AG09309 (cell line): ENCODE measurements at places on chromosomes 16 and 17.

DNA sequence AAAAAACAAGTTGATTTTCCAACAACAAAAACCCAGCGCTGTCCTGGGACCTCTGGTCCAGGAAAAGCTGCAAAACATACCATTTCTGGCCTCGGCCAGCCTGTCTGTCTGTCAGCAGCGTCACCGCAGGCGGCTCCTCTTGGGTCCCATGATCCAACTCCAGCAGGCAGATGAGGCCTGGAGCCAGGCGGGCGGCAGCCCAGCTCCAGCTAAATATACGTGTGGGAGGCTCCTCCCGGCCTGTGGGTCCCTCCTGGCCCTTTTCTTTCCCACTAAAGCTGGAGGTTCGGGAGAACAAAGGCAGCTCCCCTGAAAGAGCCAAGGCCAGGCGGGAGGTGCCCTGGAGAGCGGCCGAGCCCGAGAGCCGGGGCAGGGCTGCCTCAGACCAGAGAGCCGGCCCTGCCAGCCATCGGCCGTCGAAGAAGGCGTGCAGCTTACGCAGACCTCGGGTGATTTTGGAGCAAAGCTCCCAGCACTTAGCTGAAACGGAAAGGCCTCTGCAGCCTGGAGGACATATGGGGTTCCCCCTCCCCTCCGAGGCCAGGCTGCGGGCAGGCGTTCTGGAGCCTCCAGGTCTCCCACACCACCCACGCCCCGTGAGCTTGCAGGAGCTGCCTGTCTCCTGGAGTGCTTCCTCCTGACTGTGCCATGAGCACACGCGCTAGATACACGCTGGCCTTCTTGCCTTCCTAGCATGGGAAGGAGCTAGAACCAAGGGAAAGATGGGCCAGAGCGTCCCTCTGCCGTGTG, 19.9 kb upstream of the JPH3 start:
- peak; percentile 35 for DNase-seq

GRCh38 chr17:1709971-1710806, at the start of gene TLCD2:
TLCD2 (minus strand) TSS chr17:1710377; CDS start chr17:1710242, 135 bp downstream.
- DNase-seq: peak; percentile 18

- no peak for DNase-seq
Observed at GRCh38 chr17:63842173-63842539, 329 bp downstream of the SMARCD2 start.

DNA sequence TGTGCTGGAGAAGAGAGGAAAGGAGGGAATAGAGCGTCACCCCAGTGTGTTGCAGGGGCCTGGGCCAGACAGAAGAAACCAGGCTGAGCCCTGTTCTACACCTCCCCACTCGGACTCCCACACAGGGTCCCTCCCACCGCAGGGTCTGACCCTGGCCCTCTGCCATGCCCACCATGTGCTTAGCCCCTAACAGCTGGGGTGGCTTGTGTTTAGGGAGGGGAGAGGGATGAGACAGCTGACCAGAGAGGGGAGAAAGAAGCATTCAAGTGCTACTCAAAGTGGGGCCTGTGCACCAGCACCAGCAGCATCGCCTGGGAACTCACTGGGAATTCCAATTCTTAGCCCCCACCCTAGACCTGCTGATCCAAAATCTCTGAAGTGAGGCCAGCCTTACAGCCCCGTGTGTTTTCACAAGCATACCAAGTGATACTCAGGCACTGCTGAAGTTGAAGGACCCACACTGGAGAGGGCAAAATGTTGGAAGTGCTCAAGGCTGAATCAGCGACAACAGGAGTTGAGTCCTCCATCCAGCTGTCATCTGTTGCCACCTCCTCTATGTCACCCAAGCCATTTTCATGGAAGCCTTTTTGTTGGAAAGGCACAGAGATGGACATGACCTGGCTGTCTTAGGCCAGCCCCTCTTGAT, 47.0 kb downstream of the FZD2 start:
- DNase-seq: no peak

DNA sequence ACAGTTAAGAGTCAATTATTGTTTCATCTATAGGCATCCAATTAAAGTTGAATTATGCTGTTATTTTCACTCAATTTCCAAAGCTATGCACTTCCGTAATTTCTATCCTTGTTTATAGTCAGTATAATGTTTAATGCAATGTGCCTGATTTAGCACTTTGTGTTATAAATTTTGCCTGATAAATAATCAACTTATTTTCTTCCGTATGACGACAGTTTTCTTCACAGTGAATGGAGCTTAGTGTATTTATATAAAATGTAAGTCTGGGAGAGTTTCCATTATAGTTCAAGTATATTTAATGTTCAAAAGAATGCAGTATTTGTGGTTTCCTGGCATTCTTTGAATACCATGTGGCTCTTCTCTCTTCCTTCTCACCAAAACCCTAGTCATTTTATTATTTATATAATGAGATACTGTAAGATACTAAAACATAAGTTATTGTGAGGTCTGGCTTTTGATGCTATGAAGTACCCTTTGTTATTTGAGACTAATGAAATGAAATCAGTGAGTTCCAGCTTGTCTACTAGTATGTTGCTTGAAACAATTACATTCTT, 240.6 kb downstream of the PRKCA start:
- DNase-seq: no peak

GRCh38 chr16:55016515-55016914, 85.8 kb downstream of the IRX5 start:
- no peak for DNase-seq

DNA sequence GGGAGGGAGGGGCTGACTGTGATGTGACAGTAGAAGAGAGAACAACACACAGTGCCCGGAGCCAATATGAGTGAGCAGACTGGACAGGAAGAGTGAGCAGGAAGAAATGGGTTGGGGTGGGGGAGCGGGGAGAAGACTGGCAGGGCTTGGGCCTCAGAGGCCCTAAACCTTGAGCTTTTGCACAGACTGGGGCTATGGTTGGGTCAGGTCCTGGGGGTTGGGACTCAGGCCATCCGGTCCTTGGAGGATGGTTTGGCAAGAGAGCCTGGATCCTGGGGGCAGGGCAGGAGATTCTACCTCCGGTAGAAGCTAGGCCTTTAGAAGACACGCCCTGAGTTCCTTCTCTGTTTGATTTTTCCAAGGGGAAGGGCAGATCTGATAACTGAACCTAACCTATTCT, 1.1 kb downstream of the CAMTA2 start:
- DNase-seq: no peak

DNA sequence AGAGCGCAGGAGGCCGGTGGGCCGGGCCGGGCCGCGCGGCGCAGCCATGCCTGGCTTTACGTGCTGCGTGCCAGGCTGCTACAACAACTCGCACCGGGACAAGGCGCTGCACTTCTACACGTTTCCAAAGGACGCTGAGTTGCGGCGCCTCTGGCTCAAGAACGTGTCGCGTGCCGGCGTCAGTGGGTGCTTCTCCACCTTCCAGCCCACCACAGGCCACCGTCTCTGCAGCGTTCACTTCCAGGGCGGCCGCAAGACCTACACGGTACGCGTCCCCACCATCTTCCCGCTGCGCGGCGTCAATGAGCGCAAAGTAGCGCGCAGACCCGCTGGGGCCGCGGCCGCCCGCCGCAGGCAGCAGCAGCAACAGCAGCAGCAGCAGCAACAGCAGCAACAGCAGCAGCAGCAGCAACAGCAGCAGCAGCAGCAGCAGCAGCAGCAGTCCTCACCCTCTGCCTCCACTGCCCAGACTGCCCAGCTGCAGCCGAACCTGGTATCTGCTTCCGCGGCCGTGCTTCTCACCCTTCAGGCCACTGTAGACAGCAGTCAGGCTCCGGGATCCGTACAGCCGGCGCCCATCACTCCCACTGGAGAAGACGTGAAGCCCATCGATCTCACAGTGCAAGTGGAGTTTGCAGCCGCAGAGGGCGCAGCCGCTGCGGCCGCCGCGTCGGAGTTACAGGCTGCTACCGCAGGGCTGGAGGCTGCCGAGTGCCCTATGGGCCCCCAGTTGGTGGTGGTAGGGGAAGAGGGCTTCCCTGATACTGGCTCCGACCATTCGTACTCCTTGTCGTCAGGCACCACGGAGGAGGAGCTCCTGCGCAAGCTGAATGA, 606 bp downstream of the THAP11 start:
- DNase-seq: no peak

- no peak for DNase-seq
Observed at GRCh38 chr17:42276359-42276608, at the start of gene STAT5B. STAT5B (minus strand) TSS chr17:42276391; CDS start chr17:42232127, 44,264 bp downstream.

DNA sequence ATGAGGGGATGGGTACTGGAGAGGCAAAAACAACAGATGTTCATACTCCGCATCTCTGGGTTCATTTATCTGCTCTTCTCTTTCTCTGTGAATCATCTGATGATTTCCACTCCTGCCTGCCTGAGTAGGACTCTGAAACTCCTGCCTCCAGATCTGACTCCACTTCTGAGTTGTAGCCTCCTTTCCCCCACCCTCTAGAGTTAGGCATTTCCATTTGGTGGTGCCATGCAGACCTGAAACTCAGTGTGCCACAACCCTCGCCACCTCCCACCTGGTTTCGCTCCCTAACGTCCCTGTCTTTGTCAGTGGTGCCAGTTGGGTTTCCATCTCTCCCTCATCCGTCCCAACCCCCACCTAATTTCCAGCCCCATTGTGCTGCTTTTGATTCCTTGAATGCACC, 126.2 kb downstream of the PRKCB start:
- DNase-seq: no peak

- DNase-seq: no peak
Observed at GRCh38 chr16:72788269-72788809, 259.6 kb downstream of the ZFHX3 start.

DNA sequence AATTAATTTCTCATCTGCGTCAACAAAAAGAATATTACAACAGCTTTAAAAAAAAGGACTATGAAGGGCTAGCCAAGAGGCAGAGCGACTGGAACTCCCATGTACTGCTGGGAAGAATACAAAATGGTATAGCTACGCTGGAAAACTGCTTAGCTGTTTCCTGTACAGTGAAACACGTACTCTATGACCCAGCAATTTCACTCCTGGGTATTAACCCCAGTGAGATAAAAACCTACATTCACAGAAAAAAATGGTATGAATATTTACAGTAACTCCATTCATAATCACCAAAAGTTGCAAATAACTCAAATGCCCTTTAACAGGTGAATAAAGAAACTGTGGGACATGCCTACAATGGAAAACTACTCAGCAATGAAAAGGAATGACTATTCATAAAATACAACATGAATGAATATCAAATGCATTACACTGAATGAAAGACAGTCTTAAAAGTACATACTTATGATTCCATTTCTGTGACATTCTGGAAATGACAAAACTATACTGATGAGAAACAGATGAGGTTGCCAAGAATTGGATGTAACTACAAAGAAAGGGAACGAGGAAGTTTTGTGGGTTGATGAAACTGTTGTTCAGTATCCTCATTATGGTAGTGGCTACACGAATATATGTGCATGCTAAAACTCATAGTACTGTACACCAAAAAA, 27.6 kb downstream of the CMTM4 start:
- DNase-seq: peak; percentile 48

DNA sequence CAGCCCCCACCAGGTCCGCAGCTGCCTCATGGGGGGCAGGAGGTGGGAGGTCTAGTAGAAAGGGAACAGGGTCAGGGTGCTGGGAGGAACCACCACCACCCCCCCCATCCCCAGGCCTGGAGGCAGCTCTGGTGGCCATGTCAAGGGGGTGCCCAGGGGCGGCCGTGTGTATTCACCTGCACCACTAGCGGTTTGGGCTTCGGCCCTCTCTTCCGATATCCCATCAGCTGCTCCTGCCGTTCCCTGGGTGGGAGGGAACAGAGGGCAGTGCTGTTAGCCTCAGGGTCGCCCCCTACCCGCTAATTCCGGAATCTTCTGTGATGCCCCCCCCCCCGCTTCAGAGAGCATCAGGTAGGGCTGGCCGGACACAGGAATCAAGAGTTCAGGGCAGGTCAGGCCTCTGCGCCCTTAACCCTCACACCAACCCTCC, 3.8 kb downstream of the CBX4 start:
- DNase-seq: no peak

DNA sequence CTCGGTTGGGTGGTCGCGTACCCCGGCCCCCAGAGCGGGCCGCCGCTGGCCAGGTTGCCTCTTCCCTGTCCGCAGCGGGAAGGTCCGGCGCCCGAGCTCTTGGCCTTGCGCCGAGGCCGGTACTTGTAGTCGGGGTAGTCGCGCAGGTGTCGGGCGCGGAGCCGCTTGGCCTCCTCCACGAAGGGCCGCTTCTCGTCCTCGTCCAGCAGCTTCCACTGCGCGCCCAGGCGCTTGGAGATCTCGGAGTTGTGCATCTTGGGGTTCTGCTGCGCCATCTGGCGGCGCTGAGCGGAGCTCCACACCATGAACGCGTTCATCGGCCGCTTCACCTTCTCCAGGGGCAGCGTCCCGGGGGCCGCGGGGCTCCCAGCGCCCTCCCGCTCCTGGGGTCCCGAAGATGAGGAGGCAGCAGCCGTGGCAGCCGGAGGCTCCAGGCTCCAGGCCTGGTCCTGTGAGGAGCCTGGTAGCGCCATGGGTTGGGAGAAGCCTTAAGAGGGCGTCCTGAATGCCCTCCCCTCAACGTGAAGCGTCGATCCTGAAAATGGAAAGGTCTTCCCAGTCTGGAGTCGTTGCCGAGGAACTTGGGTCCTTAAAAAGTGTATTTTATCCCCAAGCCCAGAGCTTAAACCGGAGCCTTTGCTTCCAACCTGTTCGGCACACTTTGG, 558 bp downstream of the SOX15 start:
- DNase-seq: peak; percentile 40

DNA sequence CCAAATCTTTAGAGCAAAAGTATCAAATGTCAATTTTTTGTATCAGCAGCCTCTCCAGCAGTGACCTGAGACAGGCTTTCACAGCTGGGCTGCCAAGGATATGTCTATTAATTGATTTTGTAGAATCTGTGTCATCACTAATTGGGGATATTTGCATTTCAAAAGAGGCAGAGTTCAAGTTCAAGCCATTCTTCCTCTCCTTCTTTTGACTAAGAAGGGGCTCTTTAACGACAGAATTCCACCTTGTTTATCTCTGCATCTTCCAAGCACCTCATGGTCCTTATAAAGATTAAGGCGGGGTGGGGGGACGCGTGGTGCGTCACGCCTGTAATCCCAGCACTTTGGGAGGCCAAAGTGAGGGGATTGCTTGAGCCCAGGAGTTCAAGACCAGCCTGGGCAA, 15.2 kb upstream of the BHLHA9 start:
- no peak for DNase-seq

- no peak for DNase-seq
Observed at GRCh38 chr16:671353-672131, 3.6 kb downstream of the RHOT2 start.

DNA sequence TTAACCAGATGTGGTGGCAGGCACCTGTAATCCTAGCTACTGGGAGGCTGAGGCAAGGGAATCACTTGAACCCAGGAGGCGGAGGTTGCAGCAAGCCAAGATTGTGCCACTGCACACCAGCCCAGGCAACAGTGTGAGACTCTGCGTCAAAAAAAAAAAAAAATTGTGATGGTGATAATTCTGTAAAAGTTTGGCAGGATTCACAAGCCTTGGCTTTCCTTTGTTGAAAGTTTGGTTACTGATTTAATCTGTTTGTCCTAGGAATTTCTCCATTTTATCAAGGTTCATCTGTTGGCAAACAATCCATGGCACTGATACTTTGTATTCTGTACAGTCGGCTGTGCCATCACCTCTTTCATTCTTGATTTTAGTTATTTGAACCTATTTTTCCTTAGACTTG, 15.9 kb downstream of the EIF4A3 start:
- DNase-seq: no peak

GRCh38 chr16:4496305-4496704, 20.1 kb downstream of the HMOX2 start:
- no peak for DNase-seq
